Stimulated activated CD4-positive, alpha-beta T cell treated with anti-CD3 and anti-CD28 coated beads, TNF-alpha, amount 100 ng/mL, for 48 hours (primary cell): ENCODE measurements at places on chromosomes 2 and 18.

GRCh38 chr2:45093663-45094062 lies 84.4 kb upstream of the SIX2 start:
- DNase-seq = no peak

DNA sequence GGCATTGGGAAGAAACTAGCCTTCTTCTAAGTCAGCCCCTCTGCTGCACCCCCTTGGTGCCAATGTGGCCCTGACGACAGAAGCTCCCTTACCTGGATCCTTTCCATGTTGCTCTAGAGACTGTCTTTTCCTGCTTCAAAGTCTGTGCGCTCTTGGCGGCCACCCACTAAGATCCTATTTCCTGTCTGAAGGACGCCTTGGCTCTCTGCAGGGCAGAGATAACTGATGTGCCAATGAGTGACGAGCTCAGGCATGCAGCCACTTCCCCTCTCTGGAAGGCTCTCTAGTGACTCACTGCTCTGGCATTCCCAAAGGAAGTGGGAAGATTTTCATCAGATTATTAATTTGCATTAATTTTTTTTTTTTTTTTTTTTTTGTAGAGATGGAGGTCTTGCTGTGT lies 273.5 kb downstream of the CDH20 start:
- DNase-seq = no peak

- DNase-seq = no peak
Observed at GRCh38 chr18:13433125-13433524, 214.6 kb downstream of the LDLRAD4 start.

GRCh38 chr18:43484710-43485109 lies 207.4 kb upstream of the SYT4 start:
- no peak for DNase-seq

DNA sequence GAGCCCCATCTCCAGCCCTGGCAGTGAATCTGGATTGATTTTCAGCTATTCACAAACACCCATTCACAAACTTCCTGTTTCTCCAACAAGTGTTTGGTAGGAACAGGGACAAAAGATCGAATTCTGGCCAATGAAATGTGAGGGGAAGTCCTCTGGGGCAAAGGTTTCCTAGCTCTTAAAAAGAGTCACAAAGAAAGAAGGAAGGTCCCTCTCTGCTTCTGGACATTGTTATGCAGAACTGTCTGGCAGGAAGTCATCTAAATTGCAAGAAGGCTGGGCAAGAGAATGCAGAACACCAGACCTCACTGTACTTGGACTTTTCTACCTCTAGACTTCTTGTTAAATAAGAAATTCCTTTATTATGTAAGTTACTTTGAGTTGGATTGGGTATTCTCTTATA lies 137.3 kb downstream of the CCDC148 start:
- no peak for DNase-seq

GRCh38 chr2:160050147-160050546 lies 12.3 kb downstream of the PLA2R1 start:
- DNase-seq = no peak
